ENCODE measurements at places on chromosomes 6 and 20.
A peak's percentile ranks its signal among the peaks of the same experiment; 100 is the strongest.

GRCh38 chr6:16230953-16231352 is 7.4 kb upstream of the GMPR start:
- DNase-seq = no peak

DNA sequence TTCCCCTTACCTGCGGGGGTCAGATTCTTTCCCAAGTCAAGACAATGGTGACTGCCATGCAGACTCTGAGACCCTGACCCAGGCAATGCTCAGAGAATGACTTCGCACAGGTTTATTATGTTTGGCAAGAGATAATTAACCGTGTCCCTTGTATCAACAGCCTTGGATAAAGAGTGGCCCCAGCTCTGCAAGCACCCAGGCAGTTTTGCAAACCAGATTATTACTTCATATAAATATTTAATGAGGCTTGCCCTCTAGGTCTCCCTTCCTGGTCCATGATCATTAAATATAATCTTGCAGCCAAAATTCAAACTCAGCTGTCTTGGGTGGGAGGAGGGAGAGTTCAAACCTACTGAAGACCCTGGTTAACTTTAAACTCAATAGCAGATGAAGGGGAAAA is 156.5 kb downstream of the ANKRD60 start:
- DNase-seq = no peak

DNA sequence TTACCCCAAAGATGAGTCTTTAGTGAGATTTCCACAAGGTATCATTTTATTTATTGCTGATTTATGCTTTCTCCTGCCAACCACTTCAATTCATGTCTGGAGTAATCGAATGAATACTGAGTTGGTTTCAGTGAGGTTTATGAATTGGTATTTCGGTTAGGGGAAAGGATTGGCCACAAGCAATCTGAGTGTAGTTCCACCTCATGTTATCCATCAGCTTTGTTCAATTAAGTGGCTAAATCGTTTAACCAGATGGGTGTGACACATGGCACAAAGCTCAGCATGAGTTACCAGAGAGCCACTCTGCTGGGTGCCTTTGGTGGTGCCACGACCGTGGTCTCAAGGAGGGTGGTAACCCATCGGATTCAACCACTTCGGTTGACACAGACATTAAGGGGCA is 148.2 kb downstream of the FNDC1 start:
- no peak for DNase-seq

DNA sequence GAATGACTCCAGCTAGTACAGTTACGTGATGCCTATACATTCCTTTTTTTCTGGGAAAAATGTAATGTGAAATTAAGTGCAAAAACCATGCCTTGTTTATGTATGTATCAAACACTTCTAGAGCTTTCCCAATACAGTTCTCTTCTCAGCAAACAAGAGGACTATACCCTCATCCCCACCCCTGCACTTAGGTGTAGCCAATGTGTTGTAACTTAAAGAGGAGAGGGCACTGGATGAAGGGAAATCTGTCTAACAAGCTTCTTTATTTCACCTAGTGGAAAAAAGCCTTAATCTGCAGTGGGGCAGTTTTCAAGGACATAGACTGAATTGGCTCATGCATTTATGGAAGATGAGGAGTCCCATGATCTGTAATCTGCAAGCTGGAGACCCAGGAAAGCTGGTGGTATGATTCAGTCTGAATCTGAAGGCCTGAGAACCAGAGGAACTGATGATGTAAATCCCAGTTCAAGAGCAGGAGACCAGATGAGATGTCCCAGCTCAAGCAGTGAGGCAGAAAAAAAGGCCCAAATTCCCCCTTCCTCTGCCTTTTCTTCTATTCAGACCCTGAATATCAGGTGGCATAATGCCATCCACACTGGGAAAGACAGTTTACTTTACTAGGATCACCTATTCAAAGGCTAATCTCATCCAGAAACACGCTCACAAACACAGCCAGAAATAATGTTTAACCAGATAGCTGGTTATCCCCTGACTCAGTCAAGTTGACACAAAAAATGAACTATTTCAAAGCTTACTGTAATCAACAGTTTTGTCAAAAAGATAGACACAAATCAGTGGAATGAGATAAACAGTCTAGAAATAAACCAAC is 25.8 kb upstream of the SLC17A3 start:
- DNase-seq = no peak

GRCh38 chr20:8147476-8147875 is 15.4 kb downstream of the PLCB1 start:
- no peak for DNase-seq

- no peak for DNase-seq
Measured at GRCh38 chr6:12490904-12491571, 200.9 kb downstream of the EDN1 start.

DNA sequence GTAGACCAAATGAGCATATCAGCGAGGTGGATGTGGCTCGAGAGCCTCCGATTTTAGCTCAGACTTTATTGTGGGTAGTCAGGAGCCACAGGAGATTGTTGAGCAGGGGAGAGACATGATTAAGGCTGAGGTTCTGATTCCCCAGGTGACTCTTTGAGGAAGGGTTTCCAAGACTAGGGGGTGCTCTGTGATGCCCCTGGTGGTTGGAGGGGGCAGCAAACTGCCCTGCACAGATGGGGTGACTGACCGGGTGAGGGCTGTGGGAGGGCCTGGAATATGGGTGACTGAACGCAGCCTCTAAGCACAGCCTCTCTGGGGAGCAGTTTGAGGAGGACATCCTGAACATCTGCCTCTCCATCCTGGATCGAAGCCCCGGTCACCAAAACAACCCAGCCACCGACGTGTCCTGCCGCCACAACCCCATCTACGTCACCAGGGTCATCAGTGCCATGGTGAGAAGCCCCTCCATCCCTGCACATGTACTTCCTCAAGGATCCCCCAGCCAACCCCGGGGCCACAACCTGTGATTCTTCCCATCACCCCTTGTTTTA is 17.0 kb downstream of the TGM6 start:
- DNase-seq = no peak

DNA sequence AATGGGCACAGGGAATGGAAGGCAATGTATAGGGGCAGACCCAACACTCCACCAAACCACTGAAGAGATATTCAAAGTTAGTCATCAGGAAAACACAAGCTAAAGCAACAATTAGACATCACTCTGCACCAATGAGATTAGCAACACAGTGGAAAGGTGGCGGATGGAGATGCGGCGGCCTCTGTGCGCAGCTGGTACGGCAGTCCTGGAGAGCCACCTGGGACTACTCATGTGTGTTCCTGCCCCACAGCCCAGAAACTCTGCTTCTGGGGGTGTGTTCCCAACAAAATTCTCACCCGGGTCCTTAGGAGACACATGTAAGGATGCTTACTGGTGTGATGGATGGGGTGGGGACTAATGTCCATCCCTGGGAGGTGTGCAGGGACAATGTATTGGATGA is 82.4 kb downstream of the DHX35 start:
- no peak for DNase-seq

DNA sequence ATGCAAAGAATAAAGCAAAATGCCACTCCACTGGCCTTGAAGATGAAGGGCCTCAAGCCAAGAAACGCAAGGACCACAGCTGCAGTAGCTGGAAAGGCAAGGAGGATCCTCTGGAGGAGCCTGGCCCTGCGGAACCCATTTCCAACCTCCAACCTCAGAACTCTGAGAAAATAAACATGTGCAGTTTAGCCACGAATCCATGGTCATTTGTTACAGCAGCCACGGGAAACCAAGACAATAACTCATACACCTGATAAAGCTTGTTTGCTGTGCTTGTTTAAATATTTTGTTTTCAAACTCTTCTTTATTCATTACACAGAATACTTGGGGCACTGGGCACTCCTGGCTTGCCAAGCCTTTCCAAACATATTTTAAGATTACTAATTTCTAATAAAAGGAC is 10.4 kb downstream of the SERPINB6 start:
- DNase-seq = no peak

GRCh38 chr6:93849857-93850256 is 430.5 kb upstream of the EPHA7 start:
- DNase-seq = no peak

DNA sequence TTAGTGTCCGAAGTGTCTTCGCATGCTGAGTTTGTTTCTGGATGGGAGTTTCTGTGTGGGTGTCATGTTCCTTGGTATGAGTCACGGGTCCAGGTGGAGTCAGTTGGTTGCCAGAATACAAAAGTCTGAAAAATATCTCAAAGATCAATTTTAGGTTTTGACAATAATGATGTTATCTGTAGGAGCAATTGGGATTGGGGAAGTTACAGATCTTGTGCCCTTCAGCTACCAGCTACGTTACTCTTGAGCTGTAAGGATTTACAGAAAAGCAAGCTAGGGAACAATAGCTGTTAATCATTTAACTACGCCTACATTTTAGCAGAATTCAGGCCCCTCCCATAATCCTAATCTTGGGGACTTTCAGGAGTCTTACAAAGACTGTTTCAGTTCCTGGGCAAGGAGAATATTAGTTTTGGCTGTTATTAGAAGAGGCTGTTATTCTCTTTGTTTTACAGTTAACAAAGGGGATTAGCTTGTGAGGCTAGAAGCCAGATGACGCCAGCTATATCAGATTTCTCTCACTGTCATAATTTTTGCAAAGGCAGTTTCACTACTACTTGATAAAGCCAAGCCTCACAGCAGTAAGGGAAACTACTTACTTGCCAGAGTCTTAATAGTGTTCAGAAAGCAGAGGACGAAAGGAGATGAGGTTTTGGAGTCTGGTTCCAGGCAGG is 15.4 kb upstream of the SLC22A16 start:
- DNase-seq = peak; percentile 30

DNA sequence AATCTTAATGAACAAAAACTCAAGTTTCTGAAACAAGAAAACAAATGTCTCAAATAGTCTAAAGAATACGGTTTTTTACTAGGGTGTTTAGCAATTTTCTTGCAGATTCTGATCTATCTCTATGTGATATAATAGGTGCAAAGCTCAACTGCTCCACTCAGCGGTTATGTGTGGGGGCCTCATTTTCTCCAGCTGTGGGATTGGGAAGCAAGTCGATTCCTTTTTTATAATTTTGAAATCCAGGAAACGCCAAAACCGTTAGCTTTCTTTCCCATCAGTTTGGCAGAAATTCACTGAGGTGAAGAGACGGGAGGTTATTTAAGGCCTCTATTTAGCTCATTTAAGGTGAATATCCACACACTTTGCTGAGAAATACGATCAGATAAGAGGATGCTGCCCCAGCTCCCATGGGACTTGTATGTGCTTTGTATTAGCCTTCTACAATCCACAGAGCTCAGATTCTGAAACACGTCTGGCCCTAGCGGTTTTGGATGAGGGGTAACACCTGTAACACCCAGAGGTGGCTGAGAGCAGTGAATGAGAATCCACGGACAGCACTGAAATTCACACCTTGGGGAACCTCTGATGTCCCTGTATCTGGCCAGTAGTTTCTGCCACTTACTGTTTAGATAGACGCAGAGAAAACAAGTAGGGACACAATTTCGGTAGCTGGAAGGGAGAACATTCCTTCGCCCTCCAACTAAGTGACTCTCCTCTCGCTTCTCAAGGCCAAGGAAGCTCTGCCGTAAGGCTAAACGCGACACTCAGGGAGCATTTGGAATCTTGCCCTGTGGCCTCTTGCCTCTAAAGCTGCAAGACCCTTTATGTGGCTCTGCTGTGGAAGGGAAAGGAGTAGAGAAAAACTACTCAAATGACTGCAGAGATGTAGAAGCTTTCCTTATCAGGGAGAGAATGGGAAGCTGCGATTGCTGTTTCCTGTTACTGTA is 6.5 kb upstream of the BCAS4 start:
- no peak for DNase-seq

DNA sequence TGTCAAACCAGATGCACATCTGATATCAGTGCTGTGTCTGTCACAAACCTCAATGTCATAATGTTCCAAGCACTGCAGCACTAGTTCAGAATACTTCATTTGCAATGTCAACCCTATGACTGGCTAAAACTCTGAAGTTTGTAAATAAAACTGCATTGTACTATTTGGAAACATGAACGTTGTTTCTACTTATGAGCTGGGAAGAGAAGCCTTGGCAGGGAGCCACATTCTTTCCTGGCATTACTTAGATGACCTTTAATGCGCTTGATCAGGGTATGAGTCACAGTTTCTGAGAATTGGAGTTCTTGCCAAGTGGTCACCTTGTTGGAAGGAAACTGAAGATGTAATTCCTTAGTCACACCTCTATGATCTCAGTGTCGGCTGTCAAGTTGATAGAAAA is 664.8 kb upstream of the MMS22L start:
- no peak for DNase-seq

GRCh38 chr6:32852018-32852843 is 1.3 kb downstream of the TAP1 start:
- peak; percentile 47 for DNase-seq

DNA sequence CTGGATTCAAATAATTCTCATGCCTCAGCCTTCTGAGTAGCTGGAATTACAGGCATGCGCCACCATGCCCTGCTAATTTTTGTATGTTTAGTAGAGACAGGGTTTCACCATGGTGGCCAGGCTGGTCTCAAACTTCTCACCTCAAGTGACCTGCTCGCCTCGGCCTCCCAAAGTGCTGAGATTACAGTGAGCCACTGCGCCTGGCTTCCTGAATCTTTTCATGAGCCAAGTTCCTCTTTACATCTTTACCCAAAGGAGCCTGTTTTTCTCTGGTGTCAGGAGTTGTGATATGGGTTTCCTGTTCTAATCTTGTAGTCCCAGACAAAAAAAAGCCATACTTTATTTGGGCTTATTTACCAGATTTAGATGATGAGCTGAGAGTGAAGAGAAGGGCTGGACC is 34.4 kb downstream of the PCNA start:
- no peak for DNase-seq

- DNase-seq = no peak
Measured at GRCh38 chr6:7101290-7101689, 6.5 kb upstream of the RREB1 start.

DNA sequence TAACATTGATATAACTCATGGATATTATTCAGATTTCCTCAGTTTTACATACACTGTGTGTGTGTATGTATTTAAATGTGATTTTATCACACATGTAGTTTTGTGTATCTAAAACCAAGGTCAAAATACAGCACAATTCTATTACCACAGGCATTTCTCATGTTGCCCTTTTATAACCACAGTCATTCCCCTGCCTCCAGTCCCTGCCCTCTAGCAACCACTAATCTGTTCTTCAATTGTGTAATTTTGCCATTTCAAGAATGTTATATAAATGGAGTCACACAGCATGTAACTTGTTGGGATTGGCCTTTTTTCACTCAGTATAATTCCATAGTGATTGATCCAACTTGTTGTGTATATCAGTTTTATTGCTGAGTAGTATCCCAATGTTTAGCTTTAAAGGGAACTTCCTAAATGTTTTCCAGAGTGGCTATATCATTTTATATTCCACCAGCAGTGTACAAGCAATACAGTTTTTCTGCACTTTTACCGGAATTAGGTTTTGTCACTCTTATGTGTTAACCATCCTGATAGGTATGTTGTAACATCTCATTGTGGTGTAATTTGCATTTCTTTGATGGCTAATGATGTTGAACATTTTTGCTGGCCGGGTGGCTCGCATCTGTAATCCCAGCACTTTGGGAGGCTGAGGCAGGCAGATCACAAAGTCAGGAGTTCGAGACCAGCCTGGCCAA is 338.2 kb downstream of the SOX4 start:
- no peak for DNase-seq
